K562 (cell line): ENCODE measurements at places on chromosomes 1 and 21. TPM values are rescaled to one million over a fixed set of nuclear protein-coding genes. Genes with fewer than 3 reads are reported as not detected.

The CLIC6 gene
- not detected in 2 replicates for polyA plus RNA-seq

The OR2AK2 gene
- not detected in 2 replicates for polyA plus RNA-seq

The GBP5 gene
- polyA plus RNA-seq = 0.49 and 0.65 TPM in 2 replicates

The CYP4A11 gene
- not detected in 2 replicates for polyA plus RNA-seq
